ENCODE measurements at places on chromosomes 2 and 18. TPM values are rescaled to one million over a fixed set of nuclear protein-coding genes. Genes with fewer than 3 reads are reported as not detected.

VIL1 gene
- not detected for total RNA-seq

NOSTRIN gene
- under 0.01 TPM for total RNA-seq

NPHP1 gene
- total RNA-seq: 3.3 TPM

GALNT14 gene
- 0.14 TPM for total RNA-seq

ICOS gene
- not detected for total RNA-seq

GPR17 gene
- not detected for total RNA-seq

GPR39 gene
- total RNA-seq: 21.2 TPM

ARHGEF33 gene
- 0.22 TPM for total RNA-seq

ZNF2 gene
- 5.7 TPM for total RNA-seq

IL36RN gene
- under 0.01 TPM for total RNA-seq

All from placental pericyte (primary cell).